ENCODE measurements at places on chromosomes 6 and 20. TPM values are rescaled to one million over a fixed set of nuclear protein-coding genes. Genes with fewer than 3 reads are reported as not detected.

C6orf132 gene
- 5.3 TPM for total RNA-seq

TCF15 gene
- not detected for total RNA-seq

DOK5 gene
- total RNA-seq: 0.82 TPM

PPIL6 gene
- 1.7 TPM for total RNA-seq

SIGLEC1 gene
- not detected for total RNA-seq

DNA sequence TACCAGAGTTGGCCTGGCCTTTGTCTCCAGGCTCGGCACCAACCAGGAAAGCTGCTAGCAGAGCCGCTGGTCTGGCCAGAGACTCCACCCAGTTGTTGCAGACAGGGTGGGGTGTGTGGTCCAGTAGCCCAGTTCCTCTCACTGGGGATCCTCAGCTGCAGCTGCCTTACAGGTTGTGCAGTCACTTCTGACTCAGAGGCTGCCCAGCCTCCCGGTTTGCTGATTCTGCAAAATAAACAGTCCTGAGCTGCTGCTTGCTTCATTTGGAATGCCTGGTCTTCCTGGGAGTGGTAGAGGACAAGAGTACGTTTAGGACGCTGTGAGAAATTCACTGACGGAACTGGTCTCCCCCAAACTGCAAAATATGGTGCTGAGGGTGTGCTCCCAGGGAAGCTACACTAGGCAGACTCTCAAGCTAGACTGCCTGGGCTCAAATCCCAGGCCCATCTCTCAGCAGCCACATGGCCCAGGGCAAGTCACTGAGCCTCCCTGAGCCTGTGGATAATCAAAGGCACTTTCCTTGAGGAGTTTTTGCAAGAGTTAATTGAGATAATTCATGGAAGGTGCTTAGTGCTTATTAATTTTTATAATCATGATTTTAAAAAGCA, 246.1 kb downstream of the TFAP2C start:
- no peak overlapping the region for H3K4me3 ChIP-seq
- H3K4me1 ChIP-seq: peaks cover 2% of the 10 kb centered on the region
- peak; percentile 63 for DNase-seq
- H3K27me3 ChIP-seq: no peaks in the 10 kb centered on the region

DNA sequence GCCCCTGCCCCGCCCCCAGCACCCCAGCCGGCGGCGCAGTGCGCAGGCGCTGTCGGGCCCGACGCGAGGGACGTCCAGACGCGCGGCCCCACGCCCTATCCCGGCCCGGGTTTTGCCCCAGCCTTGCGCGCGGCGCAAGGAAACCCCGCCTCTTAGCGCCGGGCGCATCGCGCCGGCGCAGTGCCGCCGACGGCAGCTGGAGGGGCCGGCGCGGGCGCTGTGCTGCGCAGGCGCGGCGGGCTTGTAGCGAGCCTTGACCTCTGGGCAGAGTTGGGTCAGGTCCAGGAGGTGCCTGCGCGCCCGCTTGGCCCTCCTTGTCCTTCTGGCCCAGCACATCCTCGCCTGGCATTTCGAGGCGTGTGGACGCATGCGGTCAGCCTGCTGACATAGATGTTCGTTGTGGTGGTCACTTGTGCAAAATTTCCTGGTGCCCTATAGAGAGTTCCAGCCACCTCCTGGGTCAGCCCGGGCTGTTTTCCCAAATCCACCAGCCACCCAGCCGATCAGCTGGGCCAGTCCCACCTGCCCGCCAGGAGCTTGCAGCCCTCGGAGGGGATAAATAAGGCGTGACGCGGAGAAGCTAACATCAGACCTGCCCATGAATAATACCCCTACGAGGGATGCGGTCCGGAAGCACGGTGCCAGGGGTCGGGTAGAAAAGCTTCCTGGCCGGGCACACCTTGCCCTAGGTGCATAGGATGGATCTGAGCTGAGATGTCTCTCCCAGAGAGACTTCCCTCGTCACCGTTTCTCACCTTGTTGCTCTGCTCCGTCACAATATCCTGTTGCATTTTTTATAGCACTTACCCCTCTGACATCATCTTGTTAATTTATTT, 428 bp upstream of the PRELID3B start:
- peak; percentile 65 for DNase-seq
- peaks cover 2% of the 10 kb centered on the region for H3K36me3 ChIP-seq
- H3K27ac ChIP-seq: no peak overlapping the region
- peak overlapping the region; percentile 83 for H3K4me3 ChIP-seq
- H3K4me1 ChIP-seq: no peaks in the 10 kb centered on the region

GRCh38 chr6:159833997-159834603, 34.0 kb downstream of the PNLDC1 start:
- no peak overlapping the region for H3K4me3 ChIP-seq
- DNase-seq: no peak
- no peaks in the 10 kb centered on the region for H3K27me3 ChIP-seq
- no peaks in the 10 kb centered on the region for H3K36me3 ChIP-seq
- no peaks in the 10 kb centered on the region for H3K4me1 ChIP-seq
- no peak overlapping the region for H3K27ac ChIP-seq

GRCh38 chr6:155444952-155445903, 10.4 kb downstream of the NOX3 start:
- DNase-seq: no peak
- no peak overlapping the region for H3K4me3 ChIP-seq
- H3K36me3 ChIP-seq: no peaks in the 10 kb centered on the region
- no peaks in the 10 kb centered on the region for H3K27me3 ChIP-seq

GRCh38 chr20:9474835-9475415, 39.5 kb upstream of the LAMP5 start:
- no peaks in the 10 kb centered on the region for H3K36me3 ChIP-seq
- no peaks in the 10 kb centered on the region for H3K27me3 ChIP-seq
- peak; percentile 49 for DNase-seq
- no peak overlapping the region for H3K27ac ChIP-seq

DNA sequence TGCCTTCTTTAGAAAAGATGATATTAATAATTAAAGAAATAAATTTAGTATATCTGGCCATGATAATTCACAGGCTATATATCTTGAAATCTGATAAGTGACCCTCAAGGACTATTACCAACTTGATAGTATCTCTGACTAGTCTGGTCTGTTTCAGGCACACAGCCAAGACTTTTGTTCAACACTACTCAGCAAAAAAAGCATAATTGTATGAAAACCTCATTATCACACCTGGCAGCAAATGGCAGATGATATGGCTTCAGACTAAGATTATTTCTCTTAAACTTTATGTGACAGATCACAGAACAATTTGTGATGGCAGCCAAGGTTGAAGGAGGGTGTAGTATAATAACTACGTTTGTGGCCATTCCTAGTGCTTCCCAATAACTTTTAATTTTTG, 114.7 kb downstream of the RWDD2A start:
- H3K36me3 ChIP-seq: no peaks in the 10 kb centered on the region
- DNase-seq: no peak
- H3K4me1 ChIP-seq: peaks cover 6% of the 10 kb centered on the region
- no peaks in the 10 kb centered on the region for H3K27me3 ChIP-seq
- H3K4me3 ChIP-seq: no peak overlapping the region
- no peak overlapping the region for H3K27ac ChIP-seq

GRCh38 chr6:142838821-142839685, 105.9 kb downstream of the HIVEP2 start:
- peak overlapping the region; percentile 33 for H3K27ac ChIP-seq
- peak; percentile 78 for DNase-seq
- no peaks in the 10 kb centered on the region for H3K27me3 ChIP-seq
- H3K36me3 ChIP-seq: no peaks in the 10 kb centered on the region

DNA sequence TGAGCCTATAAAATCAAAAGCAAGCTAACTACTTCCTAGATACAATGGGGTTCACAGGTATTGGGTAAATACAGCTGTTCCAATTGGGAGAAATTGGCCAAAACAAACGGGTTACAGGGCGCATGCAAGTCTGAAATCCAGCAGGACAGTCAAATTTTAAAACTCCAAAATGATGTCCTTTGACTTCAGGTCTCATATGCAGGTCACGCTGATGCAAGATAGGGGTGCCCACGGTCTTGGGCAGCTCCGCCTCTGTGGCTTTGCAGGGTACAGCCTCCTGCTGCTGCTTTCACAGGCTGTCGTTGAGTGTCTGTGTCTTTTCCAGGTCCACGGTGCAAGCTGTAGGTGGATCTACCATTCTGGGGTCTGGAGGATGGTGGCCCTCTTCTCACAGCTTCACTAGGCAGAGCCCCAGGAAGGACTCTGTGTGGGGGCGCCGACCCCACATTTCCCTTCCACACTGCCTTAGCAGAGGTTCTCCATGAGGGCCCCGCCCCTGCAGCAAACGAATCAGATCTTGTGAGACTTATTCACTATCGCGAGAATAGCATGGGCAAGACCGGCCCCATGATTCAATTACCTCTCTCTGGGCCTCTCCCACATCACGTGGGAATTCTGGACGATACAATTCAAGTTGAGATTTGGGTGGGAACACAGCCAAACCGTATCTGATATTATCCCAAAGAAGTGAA, 11.9 kb upstream of the SMIM29 start:
- no peak overlapping the region for H3K4me3 ChIP-seq
- no peaks in the 10 kb centered on the region for H3K36me3 ChIP-seq
- no peaks in the 10 kb centered on the region for H3K27me3 ChIP-seq
- no peak overlapping the region for H3K27ac ChIP-seq

- peaks cover 2% of the 10 kb centered on the region for H3K27me3 ChIP-seq
- peaks cover 5% of the 10 kb centered on the region for H3K4me1 ChIP-seq
These were observed 43.9 kb downstream of the INSM1 start for GRCh38 chr20:20411836-20412235.

GRCh38 chr20:25254571-25254970, 6.7 kb downstream of the PYGB start:
- H3K4me1 ChIP-seq: peaks cover 33% of the 10 kb centered on the region
- DNase-seq: no peak
- H3K36me3 ChIP-seq: peaks cover 5% of the 10 kb centered on the region
- H3K27me3 ChIP-seq: no peaks in the 10 kb centered on the region
- H3K4me3 ChIP-seq: no peak overlapping the region
- H3K27ac ChIP-seq: no peak overlapping the region

- no peaks in the 10 kb centered on the region for H3K4me1 ChIP-seq
- no peaks in the 10 kb centered on the region for H3K36me3 ChIP-seq
- no peak overlapping the region for H3K4me3 ChIP-seq
- no peak for DNase-seq
These were observed 70.5 kb downstream of the NINL start for GRCh38 chr20:25514747-25515340.

Measured in astrocyte (in vitro differentiated cells and primary cell).